CD8-positive, alpha-beta memory T cell (primary cell): ENCODE measurements at places on chromosomes 7 and 10. TPM values are rescaled to one million over a fixed set of nuclear protein-coding genes. Genes with fewer than 3 reads are reported as not detected.
A peak's percentile ranks its signal among the peaks of the same experiment; 100 is the strongest.

DNA sequence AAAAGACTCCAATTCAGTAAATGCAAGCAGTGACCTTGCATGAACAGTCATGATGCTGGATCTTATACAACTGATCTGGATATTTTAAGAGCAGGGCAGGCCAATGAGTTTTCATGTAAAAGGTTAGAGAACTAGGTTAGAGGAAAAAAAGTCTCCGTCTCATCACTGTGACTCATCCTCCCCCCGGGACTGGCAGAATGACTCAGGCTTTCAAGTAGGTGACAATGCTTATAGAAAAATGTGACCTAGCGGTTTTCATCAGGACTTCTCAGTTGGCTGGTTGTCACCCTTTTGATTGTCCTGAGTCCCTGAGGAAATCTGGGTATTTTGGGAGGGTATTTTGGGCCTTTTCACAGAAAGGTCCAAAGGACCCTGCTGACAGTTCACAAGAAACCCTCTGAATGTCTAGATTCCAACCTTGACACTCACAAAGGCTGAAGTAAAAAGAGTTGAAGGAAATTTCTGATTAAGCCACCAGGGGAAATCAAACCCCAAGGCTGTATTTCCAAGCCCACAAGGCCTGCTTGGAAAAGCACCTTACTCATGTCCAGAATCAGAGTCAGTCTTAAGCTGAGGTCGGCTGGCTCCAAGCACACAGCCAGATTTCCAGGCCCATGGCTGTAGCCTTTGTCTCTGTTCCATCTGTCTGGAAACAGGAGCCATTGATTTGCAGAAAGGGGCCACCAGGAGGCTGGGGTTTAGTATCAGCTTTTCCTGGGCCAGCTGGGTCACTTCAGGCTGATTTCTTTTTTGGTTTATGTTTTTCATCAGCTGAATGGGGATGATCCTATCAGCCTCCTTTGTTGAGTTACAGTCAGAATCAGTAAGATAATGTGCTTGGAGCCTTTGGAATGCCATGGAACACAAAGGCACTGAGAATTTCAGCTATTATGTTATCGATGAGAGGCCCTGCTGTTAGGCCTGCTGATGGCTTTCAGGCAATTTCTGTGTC, 226.4 kb upstream of the HABP2 start:
- no peaks in the 10 kb centered on the region for H3K4me1 ChIP-seq
- H3K27me3 ChIP-seq = no peaks in the 10 kb centered on the region
- H3K27ac ChIP-seq = no peak overlapping the region
- no peak overlapping the region for H3K4me3 ChIP-seq
- H3K36me3 ChIP-seq = no peaks in the 10 kb centered on the region

DNA sequence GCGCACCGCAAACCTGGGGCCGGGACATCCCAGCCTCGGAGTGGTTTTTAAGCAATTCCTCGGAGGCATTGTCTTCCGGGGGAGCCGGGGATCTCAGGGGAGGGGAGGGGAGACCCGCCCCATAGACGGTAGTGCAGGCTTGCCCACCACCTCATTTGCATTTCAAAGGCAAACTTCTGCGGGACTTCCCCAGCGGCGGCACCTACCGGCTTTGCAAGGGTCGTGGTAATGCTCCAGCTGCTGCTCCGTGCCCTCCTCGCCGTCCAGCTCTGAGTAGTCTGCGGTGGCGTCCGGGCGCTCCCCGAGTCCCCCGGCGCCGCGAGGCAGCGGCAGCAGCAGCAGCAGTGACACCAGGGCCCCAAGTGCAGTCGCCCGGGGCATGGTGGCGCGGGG, 425 bp downstream of the TLL2 start:
- DNase-seq = peak; percentile 32
- H3K27ac ChIP-seq = no peak overlapping the region
- H3K27me3 ChIP-seq = peaks cover 23% of the 10 kb centered on the region

GRCh38 chr7:47194516-47195057, 387.3 kb downstream of the TNS3 start:
- H3K4me3 ChIP-seq = no peak overlapping the region
- no peak for DNase-seq
- no peak overlapping the region for H3K27ac ChIP-seq
- no peaks in the 10 kb centered on the region for H3K36me3 ChIP-seq
- no peaks in the 10 kb centered on the region for H3K27me3 ChIP-seq

DNA sequence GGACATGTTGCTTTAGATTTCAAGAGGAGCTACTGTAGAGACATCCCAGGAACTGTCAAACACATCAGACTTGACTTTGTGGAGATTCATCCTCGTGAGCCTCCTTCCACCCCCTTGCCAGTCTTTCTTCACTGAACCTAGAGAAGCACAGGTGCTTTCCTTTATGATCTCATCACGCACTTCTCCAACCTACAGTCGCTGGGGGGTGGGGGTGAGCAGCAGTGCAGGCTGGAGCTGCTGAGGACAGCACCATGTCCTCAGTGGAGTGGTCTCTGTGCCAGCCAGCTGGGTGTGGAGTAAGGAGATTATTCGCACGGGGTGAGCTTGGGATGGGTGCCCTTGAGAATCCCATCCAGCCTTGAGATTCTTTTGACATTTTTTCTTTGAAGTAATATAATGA, 88.1 kb downstream of the VOPP1 start:
- no peak overlapping the region for H3K4me3 ChIP-seq
- no peak for DNase-seq
- H3K27me3 ChIP-seq = no peaks in the 10 kb centered on the region
- peaks cover 24% of the 10 kb centered on the region for H3K4me1 ChIP-seq
- no peak overlapping the region for H3K27ac ChIP-seq

- DNase-seq = no peak
- H3K36me3 ChIP-seq = no peaks in the 10 kb centered on the region
- H3K27me3 ChIP-seq = no peaks in the 10 kb centered on the region
- no peak overlapping the region for H3K4me3 ChIP-seq
- H3K27ac ChIP-seq = no peak overlapping the region
Measured at GRCh38 chr7:29485339-29486190, 78.1 kb upstream of the PRR15 start.

DNA sequence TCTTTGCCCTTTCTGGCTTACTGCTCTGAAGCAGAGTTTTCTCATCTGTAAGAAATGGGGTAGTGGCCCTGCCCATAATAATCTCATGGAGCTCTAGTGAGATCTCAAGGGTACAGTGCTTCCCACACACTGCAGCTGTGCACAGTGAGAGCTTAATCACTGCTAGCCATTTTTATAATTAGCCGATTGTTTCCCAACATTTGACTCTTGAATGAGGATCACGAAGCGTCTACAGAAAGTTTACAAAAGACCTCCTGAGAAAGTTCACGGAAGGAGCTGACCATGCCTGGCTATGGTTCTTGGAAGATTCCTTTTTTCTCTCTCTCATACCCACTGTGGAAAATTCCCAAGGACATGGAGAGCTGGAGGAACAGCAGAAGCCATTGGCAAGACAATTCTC, 70.4 kb downstream of the FAM171A1 start:
- no peaks in the 10 kb centered on the region for H3K27me3 ChIP-seq
- H3K4me1 ChIP-seq = no peaks in the 10 kb centered on the region
- no peak overlapping the region for H3K4me3 ChIP-seq
- no peak for DNase-seq
- H3K36me3 ChIP-seq = no peaks in the 10 kb centered on the region
- no peak overlapping the region for H3K27ac ChIP-seq

DNA sequence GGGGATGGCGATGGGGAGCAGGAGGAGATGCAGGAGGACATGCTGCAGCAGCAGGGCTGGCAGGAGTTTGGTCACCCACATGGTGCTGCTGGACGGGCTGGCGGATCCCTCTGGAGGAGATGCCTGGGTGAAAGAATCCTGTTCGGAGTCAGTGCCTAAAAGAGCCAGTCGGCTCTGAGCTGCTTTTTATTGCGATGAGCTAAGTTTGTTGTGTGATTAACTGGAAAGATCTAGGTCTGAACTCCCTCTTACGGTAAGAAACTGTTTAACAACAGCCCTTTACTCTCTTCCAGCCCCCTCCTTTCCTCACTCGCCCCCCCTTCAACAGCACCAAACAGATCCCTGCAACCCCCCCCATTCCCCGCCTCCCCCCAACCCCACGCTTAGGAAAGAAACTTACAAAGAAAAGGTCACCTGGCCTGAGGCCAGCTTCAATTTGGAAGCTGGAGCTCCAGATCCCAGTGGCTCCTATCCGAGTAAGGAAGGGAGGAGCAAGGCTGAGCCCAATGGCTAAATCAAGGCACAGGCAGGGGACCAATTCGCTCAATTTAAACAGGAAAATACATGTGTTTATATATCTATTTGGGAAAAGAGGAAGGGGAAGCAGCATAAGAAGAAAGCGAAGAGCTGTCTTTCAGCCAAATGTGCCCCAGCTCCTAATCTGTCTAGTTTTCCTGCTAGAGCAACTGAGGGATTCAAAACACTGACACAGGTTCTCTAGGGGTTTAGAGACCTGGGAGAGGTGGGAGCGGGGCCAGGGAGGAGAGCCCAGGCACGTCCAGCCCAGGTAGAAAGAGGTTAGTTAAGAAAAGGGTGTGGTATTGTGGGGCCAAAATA, at the start of gene HGF:
HGF (minus strand) TSS at position 157 of the 837 bp plus-strand sequence; CDS start at position 81, 76 bp downstream.
- H3K27me3 ChIP-seq = no peaks in the 10 kb centered on the region
- H3K36me3 ChIP-seq = no peaks in the 10 kb centered on the region
- H3K4me1 ChIP-seq = no peaks in the 10 kb centered on the region
- no peak within 1 kb of the TSS for H3K4me3 ChIP-seq

DNA sequence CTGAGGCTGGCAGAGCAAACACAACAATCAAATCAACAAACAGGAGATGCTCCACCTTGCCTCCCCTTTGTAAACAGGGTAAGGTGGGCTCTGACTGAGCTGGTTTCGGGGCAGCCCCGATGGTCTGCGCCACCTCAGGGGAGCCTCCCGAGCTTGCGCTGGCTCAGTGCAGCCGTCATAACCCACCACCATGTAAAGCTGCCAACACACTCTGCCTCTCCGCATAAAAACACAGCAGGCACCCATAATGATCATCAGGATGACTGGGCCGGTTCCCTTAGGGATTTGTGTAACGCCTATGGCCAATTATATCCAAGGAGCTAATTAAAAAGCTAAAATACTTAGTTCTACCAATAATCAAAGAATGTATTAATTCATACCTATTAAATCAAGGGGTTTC, 124.5 kb downstream of the PRPF18 start:
- no peak overlapping the region for H3K27ac ChIP-seq
- H3K4me3 ChIP-seq = no peak overlapping the region
- DNase-seq = no peak
- H3K27me3 ChIP-seq = peaks cover 6% of the 10 kb centered on the region
- no peaks in the 10 kb centered on the region for H3K36me3 ChIP-seq

DNA sequence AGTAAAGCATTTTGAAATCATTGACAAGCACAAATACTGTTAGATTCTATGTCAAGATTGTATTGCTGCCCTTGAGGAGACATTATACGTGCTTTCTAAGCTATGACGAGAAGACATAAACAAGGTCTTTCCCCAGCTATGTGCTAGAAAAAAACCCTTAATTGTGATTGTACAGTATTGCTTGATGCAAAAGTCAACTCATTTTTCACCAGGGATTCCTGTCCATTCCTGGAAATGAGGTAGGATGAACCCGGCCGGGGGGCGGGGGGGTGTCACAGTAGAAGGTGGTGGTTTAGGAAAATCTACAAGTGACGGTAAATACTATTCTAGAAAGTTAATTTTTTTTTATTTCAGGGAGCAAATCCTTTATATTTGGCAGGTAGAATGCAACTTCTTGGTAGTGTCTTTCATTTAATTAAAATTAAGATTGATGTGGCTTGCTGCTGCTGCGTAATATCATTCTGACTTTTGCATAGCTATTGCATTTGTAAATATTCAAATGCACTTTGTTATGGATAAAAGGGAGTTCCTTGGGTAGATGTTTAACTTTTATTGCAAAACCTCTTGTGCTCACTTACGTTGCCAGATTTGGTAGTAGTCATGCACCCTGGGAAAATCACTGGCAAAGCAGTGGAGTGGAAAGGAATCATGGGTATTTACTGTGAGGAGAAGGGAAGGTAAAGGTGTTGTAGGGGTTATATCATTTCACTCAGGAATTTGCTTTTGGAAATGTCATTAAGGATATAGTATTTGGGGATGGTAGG, 164.4 kb upstream of the PRPS1L1 start:
- no peaks in the 10 kb centered on the region for H3K27me3 ChIP-seq
- DNase-seq = no peak
- H3K4me3 ChIP-seq = no peak overlapping the region

DNA sequence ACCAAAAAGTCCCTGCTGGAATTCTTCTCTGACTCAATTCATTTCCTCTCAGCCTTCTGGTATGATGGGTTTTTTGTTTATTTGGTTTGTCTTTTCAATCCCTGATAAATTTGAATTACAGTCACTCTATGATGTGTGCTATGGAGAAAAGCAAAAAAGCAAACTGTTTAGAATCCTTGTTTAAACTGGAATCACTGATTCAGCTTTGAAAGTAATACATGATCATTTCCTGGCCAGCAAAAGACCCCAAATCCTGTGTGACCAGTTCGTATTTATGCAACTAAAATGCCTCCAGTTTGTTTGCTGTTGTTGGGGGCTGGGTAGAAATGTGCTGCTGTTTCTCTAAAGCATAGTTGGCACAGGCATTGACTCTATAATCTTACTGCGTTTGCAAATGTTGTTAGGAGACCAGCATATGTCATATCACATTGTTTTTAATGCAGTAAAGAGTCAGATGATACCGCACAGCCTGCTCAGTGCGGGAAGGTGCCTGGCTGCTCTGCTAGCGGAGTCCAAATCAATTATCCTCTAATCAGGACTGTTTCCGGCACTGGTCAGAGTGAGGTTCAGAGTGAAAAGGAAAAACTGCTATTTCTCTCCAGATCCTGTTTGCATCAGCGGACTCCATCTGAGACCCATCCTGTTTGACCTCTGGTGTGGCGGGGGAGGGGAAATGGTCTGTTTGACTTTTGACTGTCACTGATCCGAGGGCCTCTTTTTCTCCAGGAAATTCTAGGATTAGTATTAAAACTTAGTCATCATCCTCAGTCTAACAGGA, 40.6 kb upstream of the ADD3 start:
- no peak overlapping the region for H3K4me3 ChIP-seq
- no peaks in the 10 kb centered on the region for H3K4me1 ChIP-seq
- H3K36me3 ChIP-seq = no peaks in the 10 kb centered on the region
- no peaks in the 10 kb centered on the region for H3K27me3 ChIP-seq
- no peak for DNase-seq

- H3K27me3 ChIP-seq = no peaks in the 10 kb centered on the region
- no peaks in the 10 kb centered on the region for H3K4me1 ChIP-seq
- H3K4me3 ChIP-seq = no peak overlapping the region
Measured at GRCh38 chr10:118214776-118215175, 127.3 kb downstream of the FAM204A start.

Gene KLF14
- total RNA-seq = not detected

Gene CC2D2B
- total RNA-seq = not detected

Gene RNF32
- total RNA-seq = 0.20 TPM

Gene CACNB2
- total RNA-seq = not detected

Gene RGR
- total RNA-seq = not detected
